ENCODE measurements at places on chromosomes 6 and 20.

GRCh38 chr20:47568019-47568418 lies 66.3 kb downstream of the NCOA3 start:
- no peak for DNase-seq

DNA sequence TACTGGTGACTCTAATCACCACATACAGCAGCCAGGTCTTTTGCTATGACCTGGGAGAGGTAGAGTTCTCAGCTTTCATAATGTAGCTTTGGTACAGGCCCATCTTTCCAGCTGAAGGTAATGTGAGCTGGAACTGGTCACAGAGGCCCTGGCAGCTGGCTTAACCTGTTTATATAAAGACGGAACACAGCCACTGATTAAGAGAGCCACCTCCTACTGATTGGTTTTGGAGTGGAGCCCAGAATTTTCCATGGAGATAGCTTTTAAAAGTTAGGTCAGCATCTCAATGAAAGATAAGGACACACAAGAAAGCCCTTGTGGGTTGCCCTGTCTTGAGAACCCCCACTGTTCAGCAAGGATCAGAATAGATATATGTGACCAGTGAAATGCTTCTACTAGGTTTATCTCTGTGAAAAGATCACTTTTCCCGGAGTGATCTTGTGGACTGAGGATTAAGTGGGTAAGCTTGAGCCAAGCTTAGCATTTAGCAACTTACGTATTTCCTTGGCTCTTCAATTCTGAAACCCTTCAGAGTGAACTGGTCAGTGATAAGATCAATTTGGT lies 213.7 kb upstream of the CITED2 start:
- DNase-seq: no peak

DNA sequence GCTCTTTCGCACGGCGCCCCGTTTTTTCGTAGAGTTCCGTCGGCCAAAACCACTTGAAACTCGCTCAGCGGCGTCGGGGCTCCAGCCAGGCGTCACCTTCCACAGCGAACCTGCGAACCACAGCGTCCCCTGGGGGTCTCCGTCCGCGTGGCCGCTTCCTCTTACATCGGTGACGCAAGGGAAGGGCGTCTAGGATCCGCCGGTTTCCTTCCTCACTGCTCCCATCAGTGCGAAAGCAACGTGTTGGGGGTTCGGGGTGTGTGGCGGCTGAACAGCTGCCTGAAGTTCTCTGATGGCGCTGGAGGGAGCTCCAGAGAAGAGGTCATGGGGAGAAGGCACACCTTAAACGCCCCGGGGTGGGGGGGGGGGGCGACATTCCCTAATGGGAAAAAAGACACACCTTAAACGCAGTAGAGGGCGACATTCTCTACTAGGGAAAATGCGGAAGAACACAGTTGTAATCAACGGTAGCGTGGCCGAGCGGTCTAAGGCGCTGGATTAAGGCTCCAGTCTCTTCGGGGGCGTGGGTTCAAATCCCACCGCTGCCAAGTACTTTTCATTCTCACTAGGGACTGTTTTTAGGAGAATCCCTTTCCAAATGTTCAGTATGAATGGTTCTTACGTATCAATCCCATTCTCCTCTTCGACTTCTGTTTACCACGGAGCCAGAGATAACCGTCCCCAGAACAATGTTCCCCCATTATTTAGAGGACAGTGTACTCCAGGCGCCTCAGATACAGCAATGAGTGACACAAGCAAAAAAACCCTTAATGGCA lies 16.4 kb downstream of the ZNF311 start:
- peak; percentile 78 for DNase-seq

DNA sequence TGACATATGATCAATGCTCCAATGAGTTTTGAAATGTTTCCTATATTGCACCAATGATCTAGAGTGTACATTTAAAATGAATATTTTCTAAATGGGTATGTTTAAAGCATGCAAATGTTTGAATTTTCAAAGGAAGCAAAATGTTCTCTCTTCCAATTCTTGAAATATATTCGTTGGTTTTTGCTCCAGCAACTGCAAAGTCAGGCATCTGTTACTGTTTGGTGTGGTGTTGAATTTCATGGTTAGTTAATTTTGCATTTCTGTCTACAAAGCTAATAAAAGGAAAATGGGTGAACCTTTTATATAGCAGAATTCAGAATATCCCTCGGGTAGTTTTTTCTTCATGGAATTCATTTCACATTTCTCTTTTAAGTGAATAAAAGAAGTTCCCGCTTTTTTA lies 1018.3 kb downstream of the GRIK2 start:
- DNase-seq: no peak

DNA sequence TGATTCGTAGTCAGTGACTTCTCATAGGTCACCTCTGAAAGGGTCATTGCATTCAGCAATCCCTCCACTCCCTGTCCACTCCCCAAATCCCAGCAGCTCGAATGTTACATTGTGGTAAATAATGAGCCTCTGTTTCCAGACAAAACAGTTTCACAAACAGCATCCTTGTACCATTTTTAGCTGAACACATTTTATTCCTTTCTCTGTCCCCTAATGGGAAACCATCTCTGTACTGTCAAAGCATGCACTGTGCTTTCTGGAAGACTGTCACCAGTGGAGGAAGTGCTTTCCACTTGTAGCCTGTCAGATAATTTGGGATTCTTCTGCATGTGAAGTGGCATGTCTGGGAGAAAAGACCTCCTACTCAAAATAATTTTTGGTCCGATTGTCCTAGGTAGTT lies 82.0 kb downstream of the SLC35F1 start:
- DNase-seq: no peak

GRCh38 chr20:57090590-57091560 lies 175.6 kb downstream of the BMP7 start:
- no peak for DNase-seq

- no peak for DNase-seq
Measured at GRCh38 chr6:15423286-15423993, 177.6 kb downstream of the JARID2 start.

- DNase-seq: no peak
Measured at GRCh38 chr20:23164176-23164601, 78.1 kb upstream of the CD93 start.

DNA sequence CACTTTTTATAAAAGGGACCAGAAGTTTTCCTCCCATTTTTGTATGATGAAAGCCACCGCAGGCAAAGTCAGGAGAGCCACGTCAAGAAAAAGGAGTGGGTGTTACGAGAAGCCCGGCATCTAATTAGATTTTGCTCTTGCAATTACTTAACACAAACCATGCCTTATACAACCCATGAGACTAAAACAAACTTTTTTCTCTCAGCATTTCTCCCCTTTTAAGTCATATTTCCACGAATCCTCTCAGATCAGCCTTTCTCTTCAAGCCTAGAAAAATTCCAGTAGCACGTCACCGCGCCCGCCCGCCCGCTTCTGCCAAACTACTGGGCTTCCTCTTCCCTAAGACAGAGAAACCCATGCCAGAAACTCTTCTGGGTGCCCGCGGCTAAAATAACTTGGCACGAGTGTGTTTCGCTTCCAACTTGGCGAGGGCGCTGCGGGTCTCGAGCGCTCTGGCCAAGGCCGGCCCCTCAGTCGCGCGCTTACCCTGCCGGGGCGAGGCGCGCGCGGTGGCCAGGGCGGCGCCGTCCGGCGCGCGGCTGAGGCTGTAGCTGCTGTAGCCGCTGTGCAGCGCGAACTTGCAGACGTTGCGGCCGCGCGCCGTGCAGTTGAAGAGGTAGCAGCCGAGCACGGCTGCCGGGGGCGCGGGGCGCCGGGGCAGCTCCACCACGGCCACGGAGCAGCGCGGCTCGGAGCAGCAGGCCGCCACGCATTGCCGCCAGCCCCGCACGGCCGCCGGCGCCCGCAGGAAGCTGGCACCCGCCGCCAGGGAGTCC lies 1.0 kb downstream of the LRP11 start:
- DNase-seq: peak; percentile 33

DNA sequence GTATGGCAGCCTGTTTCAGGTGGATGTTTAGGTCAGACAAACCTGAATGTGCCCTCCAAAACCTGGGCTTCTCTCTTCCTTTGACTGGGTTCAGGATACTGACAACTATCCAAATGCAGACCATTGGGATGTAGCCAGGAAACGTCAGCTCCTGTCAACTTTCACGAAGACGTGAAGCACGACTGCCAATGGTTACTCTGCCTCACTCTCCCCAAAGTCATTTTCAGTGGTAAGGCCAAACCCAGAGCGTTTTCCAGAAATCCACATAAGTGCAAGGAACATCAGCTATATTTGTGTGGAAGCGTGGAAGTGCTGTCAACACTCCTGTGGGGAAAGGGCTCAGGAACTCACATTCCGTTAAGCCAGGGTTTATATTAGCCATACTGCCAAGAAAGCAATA lies 20.1 kb upstream of the RCAN2 start:
- no peak for DNase-seq

GRCh38 chr6:121260651-121261102 lies 73.6 kb downstream of the TBC1D32 start:
- DNase-seq: no peak

- no peak for DNase-seq
Measured at GRCh38 chr6:139698526-139699176, 324.2 kb upstream of the CITED2 start.

- peak; percentile 80 for DNase-seq
Measured at GRCh38 chr20:47357296-47358038, 968 bp upstream of the ZMYND8 start.

DNA sequence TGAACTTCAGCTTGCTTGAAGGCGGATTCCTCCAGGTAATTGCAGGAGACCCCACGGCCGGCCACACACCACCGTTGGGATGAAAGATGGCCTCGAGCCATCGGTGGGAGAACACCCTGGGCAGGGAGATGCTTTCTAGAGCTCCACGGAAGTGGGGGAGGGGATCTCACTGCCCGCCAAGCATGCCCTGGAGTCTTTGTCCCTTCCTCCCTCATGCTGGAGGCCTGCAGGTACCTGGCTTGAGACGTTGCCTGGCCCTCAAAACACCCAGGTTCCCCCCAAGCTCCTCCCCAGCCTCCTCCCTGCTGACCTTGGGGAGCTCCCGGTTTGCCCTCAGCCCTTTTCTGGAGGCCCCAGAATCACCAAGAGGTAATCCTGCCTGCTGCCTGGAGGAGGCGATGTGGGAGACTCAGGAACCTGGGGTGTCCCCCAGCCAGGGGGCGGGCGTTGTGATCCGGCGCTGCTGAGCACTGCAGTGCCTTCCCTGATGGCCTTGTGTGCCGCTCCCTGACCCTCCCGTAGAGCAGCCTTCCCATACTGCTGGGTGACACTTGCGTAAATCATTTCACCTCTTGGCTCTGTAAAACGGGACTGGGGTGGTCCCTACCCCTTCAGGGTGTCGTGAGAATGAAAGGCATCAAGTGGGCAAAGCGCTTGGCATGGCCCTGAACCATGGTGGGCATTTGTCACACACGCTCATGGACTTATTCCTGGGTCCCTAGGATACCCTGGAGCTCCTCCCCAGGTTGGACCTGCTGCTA lies 91.4 kb downstream of the CEBPB start:
- DNase-seq: no peak

- no peak for DNase-seq
Measured at GRCh38 chr20:17541996-17542395, 10.8 kb upstream of the BFSP1 start.

- no peak for DNase-seq
Measured at GRCh38 chr6:155444120-155444917, 11.3 kb downstream of the NOX3 start.

DNA sequence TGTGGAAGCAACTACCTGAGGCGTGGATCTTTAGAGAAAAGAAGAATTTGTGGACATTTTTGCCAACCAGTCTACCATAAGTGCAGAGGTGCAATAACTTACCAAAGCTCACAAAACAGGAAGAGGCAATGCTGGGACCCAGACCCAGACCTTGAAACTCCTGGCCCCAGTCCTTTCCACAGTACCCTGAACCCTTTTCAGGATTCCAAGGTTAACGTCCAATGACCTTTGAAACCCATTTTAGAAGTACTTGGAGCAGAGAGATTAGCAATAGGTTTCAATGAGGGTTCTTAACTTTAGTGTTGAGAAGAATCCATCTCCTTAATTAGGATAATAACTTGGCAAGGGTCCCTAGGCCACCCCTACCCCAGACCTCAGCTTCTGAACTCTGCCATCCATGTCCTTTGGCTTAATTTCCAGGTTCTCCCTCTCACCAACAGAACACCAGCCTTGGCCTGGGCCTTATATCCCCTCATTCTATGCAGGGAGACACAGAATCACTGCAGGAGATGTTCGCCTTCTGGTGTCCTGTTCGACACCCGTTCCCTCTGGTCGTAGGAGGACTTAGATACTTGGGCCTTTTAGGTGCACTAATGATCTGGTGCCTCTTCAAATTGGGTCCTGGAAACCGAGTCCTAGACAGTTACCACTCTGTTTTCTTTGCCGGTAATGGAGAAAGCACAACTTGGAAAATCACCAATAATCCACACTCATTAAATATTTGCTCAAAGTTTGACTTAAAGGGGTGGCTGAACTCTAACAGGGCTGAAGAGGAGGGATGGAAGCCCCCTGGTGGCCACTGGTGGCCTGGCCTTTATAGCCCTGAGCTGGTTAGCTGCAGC lies 40.6 kb downstream of the ISM1 start:
- peak; percentile 27 for DNase-seq

DNA sequence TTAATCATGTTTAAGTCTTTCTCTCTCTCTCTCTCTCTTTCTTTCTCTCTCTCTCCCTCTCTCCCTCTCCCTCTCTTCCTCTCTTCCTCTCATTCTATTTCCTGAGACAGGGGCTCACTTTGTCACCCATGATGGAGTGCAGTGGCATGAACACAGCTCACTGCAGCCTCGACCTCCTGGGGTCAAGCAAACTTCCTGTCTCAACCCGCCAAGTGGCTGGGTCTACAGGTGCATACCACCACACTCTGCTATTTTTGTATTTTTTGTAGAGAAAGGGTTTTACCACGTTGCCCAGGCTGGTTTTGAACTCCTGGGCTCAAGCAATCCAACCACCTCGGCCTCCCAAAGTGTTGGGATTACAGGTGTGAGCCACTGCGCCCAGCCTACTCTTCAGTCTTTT lies 15.7 kb upstream of the RPS10 start:
- DNase-seq: no peak

GRCh38 chr20:46938434-46938833 lies 43.8 kb downstream of the EYA2 start:
- no peak for DNase-seq

DNA sequence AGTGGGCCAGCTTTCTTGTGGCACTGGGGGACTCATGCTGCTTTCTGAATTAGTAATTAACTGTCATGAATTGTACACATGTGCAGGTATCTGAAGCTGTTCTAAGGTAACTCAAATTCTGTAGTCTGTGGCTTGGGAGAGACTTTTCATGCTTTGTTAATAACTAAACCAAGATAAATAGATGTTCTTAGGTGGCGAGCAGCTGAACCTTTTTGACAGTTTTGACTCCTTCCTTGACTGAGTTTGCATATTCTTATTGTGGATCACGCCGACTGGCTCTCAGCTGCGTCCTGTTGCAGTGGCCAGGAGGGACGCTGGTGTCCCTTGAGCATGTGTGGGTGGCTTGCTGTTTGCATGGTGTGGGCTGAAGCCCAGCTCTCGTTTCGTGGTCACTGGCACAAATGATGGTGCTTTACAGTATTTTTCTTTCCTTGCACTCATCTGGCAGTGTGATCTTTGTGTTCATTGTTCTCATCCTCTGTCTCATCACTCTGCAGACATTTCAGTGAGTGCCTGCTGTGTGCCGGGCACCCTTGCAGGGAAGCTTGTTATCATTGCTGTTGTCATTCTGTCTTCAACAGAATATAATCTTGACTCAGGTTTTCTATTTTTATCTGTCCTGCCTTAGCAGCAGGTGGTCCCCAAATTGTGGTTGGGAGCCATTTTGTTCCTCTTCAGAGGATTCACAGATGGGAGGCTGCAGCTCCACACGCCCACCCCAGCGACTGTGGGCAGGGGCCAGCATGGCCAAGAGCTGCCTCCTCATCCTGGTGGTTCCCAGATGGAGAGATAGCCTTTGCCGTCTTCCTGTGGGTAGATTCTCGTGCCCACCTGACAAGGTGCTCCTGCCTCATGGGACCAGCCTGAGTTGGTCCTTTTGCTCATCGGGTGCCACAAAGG lies 39.6 kb downstream of the DUSP22 start:
- peak; percentile 37 for DNase-seq

GRCh38 chr6:2641044-2641725 lies 109.5 kb downstream of the MYLK4 start:
- no peak for DNase-seq

All from activated CD4-positive, alpha-beta T cell treated with anti-CD3 and anti-CD28 coated beads, Interleukin-2, Interleukin-4, amounts not matched to agents 100 ng/mL and 50 ng/mL, durations not matched to agents 16 hours and 8 hours (primary cell).